ENCODE measurements at places on chromosomes 3 and 15. TPM values are rescaled to one million over a fixed set of nuclear protein-coding genes. Genes with fewer than 3 reads are reported as not detected.

GMPS gene
- total RNA-seq: 16.7 TPM

PLD1 gene
- total RNA-seq: 4.8 TPM

NR1I2 gene
- total RNA-seq: 2.4 TPM

PTH1R gene
- under 0.01 TPM for total RNA-seq

GPR160 gene
- 1.6 TPM for total RNA-seq

MOBP gene
- under 0.01 TPM for total RNA-seq

CALML4 gene
- 9.7 TPM for total RNA-seq

PYGO1 gene
- under 0.01 TPM for total RNA-seq

SLC26A6 gene
- 20.2 TPM for total RNA-seq

FBXW12 gene
- under 0.01 TPM for total RNA-seq

SEMA5B gene
- 0.27 TPM for total RNA-seq

UBR1 gene
- total RNA-seq: 13.2 TPM

DNA sequence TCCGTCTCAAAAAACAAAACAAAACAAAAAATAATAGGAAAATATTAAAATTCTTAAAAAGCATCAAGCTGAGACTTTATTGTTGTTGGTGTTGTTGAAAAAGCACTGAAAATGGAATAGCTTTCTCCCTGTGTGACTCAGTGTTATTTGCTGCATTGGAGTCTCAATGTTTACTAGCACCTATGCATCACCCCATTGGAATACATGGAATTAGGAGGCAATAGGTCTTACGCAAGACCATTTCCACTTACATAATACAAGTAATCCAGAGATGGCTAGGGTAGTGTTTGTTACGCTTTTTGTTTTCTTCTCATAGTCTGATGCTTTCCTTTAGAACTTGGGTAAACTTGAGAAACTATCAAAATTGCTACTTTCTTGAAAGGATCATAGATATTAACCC lies 15.2 kb downstream of the GXYLT2 start:
- no peak for DNase-seq

GRCh38 chr3:30688776-30689641 lies 82.6 kb downstream of the TGFBR2 start:
- DNase-seq: no peak

DNA sequence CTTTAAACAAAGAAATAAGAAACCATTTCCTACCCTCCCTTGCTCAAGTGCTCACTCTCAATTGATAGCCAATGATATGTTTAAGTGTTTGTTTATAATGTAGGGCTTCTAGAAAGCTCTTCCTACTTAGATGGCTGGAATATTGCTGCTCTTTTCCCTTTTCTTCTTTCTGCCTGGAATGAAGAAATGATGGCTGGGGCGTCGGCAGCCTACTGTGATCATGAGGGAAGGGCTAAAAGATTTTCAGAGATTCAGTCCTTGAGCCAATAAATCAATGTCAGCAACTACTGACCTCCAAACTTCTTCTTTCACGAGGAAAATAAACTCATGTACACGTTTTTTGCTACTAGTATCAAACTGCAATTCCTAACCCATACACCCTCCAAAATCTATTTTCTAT lies 2.1 kb upstream of the GPR27 start:
- DNase-seq: no peak

DNA sequence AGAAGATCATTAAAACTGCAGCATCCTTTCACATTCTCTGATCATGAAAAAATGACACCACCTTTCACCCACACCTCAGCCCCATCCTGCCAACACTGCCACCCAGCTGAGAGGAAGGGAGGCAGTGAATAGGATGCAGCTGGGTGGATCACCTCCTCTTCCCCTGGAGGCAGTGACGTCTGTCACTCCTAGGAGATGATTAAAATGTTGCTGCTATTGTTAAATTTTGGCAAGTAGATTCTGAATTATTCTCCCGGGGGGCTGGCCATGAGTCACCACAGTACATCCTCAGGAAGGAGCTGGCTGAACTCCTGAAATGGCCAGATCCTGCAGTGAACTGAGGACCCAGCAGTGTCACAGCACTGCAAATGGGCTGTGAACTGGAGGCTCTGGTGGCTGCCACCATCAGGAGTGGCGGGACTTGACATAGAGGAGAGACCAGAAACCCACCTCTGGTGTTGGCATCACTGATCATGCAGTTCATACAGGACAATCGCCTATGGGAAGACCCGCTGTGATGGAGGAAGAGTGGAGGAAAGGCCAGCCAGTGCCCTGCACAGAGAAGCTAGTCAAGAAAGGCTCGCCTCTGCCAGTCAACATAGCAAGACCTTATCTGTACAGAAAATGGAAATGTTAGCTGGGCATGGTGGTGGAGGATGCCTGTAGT lies 199.1 kb downstream of the FAM43A start:
- no peak for DNase-seq

DNA sequence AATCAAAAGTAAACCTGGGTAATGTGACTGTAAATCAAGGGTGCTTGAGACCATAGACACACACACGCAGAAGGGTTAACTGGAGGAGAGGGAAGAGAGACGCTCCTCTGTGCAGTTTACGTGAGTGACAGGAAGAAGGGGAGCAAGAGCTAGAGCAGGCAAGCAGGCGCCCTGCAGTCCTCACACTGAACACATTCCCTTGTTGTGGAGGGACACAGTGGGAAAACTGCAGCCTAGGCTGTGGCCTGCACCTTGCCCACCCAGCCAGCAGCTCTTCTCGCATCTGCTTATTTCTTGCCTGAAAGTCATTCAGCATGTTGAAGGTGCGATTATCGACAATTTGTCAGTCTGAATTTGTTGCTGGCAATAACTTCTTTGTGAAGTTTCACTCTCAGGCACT lies 24.2 kb downstream of the SOX2 start:
- no peak for DNase-seq

GRCh38 chr3:25427942-25428788 lies at the start of gene RARB:
RARB (plus strand) TSS chr3:25428263; CDS start chr3:25428732, 469 bp downstream.
- DNase-seq: peak; percentile 26

- peak; percentile 67 for DNase-seq
Measured at GRCh38 chr15:59689626-59690236, 611 bp upstream of the BNIP2 start.

GRCh38 chr15:101525087-101525669 lies 35.7 kb upstream of the PCSK6 start:
- no peak for DNase-seq

- DNase-seq: no peak
Measured at GRCh38 chr3:127720985-127721935, 48.5 kb downstream of the ABTB1 start.

- no peak for DNase-seq
Measured at GRCh38 chr3:65033576-65033975, 345.8 kb upstream of the ADAMTS9 start.

GRCh38 chr15:95371664-95372063 lies 958.8 kb upstream of the NR2F2 start:
- DNase-seq: no peak

DNA sequence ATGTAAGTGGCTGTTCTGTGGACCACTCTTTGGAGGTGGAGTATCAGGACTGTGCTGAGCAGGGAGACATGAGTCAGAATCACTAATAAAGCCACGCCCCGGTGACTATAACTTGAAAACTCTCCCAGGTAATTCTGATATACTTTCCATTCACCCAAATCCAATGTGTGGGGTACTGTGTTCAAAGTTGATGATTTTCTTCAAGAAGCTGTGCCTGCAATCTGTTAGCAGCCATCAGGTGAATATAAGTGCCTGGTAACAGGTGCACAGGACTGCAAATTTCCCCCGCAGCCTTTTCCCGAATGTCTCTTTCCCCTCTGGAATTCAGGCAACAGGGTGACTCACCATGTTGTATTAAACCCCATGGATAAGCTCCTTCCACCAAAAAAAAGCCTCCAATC lies 17.0 kb downstream of the MAGI1 start:
- DNase-seq: no peak

DNA sequence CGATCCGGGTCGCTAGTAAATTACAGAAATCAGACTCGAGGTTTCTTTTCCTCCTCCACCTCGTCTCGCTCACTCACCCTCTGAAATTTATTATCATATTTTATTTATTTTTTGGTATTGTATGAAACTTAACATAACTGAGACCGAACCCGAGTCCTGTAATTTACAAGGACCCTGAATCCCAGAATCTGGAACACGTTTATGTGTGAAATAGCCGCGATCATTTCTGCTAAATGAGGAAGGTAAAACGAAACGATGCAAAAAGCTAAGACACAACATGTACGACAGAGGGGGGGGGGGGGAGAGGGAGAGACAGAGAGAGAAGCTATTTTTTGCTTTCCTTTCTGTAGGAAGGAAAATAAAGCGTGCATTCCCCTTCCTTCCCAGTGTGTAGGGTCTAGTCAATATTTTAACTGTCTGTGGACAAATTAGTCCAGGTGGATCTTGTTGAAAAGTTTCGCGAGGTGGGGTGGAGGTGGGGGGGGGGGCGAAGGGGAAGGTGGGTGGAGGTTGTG lies 1.6 kb downstream of the BBX start:
- DNase-seq: no peak

- DNase-seq: no peak
Measured at GRCh38 chr3:16171825-16172224, 2.7 kb upstream of the GALNT15 start.

DNA sequence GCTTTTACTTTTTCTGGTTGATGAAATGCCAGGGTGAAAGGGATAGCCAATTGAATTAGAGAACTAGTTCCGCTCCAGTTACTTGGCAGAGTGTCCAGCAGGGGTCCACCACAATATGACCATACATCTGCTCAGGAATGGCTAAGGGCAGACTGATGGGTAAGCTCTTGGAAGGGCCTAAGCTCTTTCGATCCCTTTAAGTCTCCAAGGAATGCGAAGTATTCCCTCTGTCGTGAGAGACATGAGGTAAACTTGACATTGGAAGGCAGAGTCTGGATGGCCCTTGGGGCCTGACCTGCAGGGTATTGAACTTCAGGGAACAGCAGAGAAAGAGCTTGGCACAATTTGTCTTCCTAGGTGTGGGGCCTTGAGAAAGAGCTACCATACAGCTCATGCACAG lies 805.8 kb downstream of the PLOD2 start:
- DNase-seq: no peak

DNA sequence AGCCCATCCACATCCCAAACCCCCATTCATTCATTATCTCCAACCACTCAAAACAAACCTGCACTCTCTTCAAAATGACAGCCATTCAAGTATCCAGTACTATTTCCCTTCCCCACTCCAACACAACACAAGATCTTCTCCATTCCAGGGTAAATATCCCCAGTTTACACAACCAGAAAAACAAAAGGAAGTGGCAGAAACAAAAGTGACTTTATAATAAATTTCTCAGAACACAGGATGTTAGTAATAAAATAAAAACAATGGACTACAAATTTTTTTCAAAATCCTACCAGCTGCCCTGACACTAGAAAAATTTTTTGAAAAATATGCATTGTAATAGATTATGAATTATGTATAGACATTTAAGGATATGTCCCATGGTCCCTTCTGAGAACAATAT lies 14.2 kb downstream of the CPA3 start:
- no peak for DNase-seq

GRCh38 chr3:39752019-39752637 lies 57.3 kb upstream of the MYRIP start:
- no peak for DNase-seq

- no peak for DNase-seq
Measured at GRCh38 chr15:101045236-101045646, 126.1 kb downstream of the LRRK1 start.

- no peak for DNase-seq
Measured at GRCh38 chr3:158830391-158830790, 28.5 kb downstream of the MFSD1 start.

- DNase-seq: no peak
Measured at GRCh38 chr3:88195951-88196434, 46.2 kb downstream of the C3orf38 start.

- DNase-seq: no peak
Measured at GRCh38 chr3:94522488-94522887, 459.6 kb downstream of the NSUN3 start.

DNA sequence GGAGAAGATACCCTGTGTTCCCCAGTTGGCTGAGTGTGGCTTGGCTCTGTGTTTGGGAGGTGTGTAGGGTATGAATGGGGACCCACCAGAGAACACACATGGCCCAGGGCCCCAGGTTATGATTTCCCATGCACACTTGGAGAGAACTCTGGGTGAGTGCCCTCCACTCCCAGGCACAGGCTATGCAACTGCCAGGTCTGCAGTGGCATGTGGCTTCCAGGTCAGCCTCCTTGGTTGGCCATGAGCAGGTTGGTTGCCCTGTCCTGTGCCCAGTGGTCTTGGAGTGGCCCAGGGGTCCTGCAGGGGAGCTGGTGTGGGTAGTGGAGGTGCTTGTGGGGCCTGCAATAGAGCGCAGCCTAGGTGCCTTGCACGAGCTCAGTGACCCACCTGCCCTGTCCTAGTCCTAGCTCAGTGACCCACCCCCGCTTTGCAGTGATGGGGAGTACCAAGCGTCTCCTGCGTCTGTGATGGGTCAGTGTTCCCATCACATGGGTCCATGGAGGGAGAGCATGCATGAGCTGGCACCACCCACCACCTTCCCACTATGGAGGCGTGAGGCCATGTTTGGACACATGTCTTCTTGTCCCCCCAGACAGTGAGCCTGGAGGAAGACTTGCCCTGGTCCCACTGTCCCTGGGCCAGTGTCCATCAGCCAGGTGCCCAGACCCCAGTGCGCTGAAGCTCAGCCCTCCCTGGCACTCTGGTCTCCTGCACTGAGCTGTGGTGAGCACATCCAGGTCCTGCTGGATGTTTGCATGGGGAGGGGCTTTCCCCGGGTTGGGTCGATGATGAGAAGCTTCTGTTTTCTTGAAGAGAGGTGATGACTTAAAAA lies 217.3 kb downstream of the SNRPN start:
- no peak for DNase-seq

DNA sequence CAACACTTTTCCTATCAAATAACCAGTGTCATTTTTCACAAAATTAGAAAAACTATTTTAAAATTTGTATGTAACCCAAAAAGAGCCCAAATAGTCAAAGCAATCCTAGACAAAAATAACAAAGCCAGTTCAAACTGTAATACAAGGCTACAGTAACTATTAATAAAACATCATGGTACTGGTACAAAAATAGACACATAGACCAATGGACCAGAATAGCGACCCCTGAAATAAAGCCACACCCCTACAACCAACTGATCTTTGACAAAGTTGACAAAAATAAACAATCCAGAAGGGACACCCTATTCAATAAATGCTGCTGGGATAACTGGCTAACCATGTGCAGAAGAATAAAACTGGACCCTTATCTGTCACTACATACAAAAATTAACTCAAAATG lies 19.9 kb downstream of the TM4SF18 start:
- no peak for DNase-seq

- DNase-seq: no peak
Measured at GRCh38 chr3:13391308-13391707, 28.8 kb downstream of the NUP210 start.
